ENCODE measurements at places on chromosomes 16 and 17. TPM values are rescaled to one million over a fixed set of nuclear protein-coding genes. Genes with fewer than 3 reads are reported as not detected.

- DNase-seq: no peak
These were observed 808.8 kb upstream of the EEF2KMT start for GRCh38 chr16:5906351-5906750.

DNA sequence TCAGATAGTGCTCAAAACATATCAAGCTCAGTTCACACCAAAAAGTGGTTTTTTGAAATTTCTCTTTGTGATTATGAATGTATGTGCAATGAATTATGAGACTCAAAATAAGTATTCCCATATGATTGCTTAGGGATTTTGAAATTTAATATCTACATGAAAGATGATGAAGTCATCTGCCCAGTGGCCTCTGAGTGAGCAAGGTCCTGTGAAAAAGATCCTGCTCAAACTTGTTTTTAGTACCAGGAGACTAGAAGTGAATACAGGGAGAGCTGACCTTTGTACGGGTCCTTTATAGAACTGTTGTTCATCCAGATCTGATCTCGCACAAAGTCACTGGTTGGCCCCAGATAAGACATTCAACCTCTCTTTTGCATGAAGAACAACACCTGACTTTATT, 151.9 kb upstream of the MAF start:
- DNase-seq: no peak

GRCh38 chr17:13353590-13353989, 248.1 kb downstream of the HS3ST3A1 start:
- DNase-seq: no peak

- peak; percentile 30 for DNase-seq
These were observed 97.3 kb downstream of the SDK2 start for GRCh38 chr17:73546770-73547536.

DNA sequence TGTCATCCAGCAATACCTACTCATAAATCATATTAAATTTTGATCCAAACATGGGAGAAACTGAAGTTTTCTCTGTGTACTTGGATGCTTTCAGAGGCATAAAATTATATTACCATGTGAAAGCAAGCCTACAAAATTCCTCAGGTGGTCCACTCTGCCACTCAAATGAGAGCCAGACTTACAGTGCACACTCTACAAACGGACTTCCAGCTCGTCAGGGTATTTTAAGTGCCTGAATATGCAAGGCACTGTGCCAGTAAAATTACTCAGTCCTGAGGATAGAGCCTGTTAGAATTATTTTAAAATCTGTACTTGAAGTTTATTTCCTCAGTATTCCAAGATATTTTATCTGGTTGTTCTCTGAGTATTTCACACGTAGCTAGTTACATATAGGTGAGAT, 54.5 kb downstream of the TENT4B start:
- no peak for DNase-seq

GRCh38 chr16:788399-789126, at the start of gene CHTF18:
TSS of gene CHTF18 (plus strand) at chr16:788620. CDS start at chr16:788685, 65 bp downstream.
- DNase-seq: peak; percentile 96

DNA sequence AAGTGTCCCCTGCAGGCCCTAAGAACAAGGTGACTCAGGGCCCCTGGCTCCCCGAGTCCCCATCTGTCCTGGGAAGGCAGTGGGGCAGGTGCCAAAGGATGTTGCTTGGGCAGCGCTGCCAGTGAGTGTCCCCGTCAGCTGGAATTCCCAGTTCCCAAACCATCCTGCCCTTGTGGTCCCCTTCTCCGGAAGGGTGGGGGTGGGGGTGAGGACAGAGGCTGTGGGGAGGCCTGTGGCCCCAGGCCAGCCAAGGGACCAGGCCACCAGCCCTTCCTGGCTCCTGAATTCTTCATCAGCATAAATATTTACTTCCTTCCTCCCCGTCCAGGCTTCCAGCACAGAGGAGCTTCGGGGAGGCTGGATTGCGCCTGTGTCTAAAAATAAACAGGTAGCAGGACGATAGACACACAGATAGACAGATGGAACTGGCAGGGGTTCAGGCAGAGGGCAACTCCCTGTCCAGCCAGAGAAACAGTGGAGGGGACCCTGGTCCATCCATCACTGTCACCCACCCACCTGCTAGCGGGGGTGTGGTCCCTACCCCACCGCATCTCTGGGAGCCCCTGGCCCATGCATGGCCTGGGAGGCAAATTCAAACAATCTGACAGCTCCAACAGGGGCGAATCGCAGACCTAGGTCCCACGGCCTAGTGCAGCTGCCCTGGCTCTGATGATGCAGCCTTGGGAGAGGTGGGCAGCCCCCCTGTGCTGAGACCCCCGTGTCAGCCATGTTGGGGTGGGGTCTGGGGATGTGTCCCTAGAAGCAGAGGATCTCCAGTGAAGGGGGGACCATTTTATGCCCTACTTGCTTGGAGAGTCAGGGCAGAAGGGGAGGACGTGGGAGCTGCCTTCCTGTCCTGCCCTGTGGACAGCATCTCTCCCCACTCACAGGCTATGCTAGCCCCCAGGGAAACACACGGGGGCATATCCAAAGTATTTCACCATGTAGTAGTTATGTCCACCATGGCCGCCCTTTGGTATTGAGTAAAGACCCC, 13.2 kb downstream of the GLIS2 start:
- no peak for DNase-seq

DNA sequence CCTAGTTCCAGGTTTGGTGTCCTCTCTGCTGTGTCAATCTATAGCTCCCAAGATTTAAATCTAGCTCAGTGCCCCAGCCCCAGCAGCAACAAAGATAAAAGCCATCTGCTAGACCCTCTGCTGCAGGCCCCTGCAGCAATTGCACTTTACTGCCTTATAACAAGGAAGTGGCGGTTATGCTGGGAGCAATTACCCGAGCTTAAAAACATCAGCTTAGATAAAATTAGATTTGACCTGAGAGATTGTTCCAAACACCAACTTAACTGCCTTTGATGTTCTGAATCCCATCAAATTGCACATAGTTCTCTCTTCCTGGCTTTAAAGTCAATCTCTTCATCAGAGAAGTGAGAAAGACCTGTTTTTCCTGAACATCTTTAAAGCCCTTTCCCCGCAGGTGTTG, 62.4 kb upstream of the SHISA6 start:
- DNase-seq: no peak

DNA sequence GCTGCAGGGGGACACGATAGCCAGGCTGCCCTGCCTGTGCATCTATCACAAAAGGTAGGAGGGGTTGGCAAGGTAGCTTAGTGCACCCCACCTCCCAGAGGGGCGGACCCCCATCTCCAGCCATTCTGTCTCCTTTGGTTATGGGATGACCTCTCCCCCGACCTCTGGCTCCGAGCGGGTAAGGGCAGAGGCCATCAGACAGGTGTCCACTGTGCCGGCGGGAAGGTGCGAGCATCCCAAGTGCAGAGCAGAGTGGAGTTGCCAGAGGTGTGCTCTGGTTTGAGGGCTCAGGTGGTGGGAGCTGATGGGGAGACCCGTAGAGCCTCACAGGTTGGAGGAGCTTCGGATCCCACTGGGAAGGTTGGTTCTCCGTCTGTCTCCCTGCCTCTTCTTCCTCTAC, 11.7 kb downstream of the LDHD start:
- no peak for DNase-seq

GRCh38 chr16:47371271-47372014, 89.4 kb downstream of the ITFG1 start:
- DNase-seq: no peak

DNA sequence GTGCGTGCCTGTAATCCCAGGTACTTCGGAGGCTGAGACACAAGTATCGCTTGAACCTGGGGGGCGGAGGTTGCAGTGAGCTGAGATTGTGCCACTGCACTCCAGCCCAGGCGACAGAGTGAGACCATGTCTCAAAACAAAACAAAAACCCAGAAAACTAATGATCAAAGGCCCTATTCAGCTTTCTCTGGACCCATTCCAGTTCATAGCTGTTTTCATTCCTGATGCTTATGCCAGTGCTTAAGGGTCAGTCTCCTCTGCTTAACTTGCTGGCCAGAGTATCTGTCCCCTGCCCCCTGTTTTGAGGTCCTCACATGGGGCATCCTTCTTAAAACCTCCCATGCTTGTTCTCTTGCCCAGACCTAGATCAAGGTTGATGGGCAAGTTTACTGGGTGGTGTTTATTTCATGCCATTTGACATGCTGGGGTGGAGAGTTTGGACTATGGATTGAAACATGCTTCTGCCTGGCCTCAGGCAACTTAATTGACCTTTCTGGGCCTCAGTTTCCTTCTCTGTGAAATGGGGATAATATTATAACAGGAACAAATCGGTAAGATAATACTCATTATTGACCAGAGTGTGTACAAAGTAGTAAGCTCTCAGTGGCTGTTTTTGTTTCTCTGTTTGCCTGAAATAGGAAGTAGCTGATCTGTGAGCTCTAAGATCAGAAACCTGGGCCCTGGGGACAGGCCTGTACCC, 369.8 kb downstream of the CPPED1 start:
- no peak for DNase-seq

- no peak for DNase-seq
These were observed 9.5 kb upstream of the TEKT3 start for GRCh38 chr17:15350777-15351477.

DNA sequence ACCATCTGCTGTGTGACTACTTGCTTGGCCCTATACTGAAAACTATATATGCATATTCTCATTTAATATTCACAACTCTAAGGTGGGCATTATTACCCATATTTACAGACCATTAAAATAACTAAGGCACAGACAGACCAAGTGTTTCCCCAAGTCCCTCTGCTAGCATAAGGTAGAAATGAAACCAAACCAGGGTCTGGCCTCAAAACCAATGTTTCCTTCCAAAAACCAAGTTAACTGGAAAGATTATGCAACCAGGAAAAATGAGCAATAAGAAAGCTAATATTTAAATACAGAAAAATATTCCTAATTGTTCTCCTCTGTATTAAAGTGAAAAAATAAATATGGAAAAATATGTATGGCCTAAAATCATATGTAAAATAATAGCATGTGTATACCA, 50.1 kb downstream of the XPO6 start:
- no peak for DNase-seq

DNA sequence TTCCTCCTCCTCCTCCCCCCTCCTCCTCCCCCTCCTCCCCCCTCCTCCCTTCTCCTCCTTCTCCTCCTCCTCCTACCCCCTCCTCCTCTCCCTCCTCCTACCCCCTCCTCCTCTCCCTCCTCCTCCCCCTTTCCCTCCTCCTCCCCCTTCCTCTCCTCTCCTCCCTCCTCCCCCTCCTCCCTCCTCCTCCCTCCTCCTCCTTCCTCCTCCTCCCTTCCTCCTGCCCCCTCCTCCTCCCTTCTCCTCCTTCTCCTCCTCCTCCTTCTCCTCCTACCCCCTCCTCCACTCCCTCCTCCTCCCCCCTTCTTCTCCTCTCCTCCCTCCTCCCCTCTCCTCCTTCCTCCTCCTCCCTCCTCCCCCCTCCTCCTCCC, 6.6 kb upstream of the PDP2 start:
- DNase-seq: no peak

- no peak for DNase-seq
These were observed 45.1 kb downstream of the BRIP1 start for GRCh38 chr17:61818225-61818624.

DNA sequence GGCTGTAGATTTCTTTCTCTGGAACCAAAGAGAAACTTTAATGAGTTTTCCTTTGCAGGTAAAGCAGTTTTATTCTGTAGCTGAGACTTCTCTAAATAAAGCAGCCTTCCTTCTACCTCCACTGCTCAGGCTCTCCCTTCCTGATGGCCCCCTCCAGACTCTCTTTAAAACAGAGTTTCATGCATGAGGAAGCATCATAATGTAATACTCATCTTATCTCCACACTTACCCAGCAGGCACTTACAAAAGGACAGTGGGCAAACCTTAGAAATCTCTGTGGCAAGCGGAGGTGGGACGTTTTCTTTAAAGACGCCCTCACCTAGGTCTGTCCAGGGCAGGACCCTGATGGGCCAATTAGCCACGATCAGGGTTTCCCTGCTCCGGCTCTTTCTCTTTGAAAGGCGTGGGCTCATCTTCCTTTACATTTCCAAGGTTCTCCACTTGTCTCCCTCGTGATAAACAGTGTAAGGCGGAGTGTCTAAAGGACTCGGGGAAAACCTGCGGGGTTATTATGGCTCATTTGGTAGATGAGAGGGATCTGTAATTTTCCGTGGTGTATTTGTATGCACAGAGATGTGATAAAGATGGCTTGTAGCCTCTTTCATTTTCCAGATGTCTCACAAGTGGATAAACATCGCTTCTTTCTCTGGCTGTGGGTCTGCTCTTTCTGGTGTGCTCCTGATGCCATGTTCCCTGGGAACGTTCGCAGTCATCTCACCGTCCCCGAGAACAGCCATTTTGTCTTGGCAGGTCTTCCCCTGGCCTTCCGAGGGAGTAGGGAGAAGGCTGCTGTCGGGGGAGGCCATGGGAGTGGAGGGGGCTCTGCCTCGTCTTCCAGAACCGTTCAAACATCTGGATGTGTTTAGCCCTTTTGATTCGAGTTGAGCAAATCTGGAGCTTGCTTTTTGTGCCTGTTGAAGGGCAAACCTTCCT, 239.0 kb downstream of the CCDC182 start:
- DNase-seq: no peak

GRCh38 chr16:49779979-49780378, 75.9 kb downstream of the ZNF423 start:
- no peak for DNase-seq

DNA sequence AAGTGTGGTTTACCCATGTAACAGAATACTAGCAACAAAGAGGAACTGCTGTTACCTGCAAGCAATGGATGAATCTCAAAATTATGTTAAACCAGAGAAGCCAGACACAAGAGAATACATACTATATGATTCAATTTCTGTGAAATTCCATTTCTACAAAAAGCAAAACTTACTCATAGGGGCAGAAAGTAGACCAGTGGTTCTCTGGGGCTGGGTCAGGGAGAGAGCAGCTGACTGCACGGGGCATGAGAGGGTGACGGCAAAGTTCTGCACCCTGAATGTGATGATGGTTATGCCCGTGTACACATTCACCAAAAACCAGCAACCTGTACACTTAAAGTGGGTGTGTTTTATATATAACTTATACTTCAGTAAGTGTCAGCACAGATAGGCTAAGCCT, 3.1 kb downstream of the ZNF843 start:
- no peak for DNase-seq

Gene CDH11
- not detected for total RNA-seq

Gene ZNF287
- total RNA-seq: 13.7 TPM

Gene RAP1GAP2
- 18.9 TPM for total RNA-seq

Gene KRTAP9-4
- total RNA-seq: not detected

Gene ABCC3
- total RNA-seq: not detected

Gene NKD1
- 7.5 TPM for total RNA-seq
